ENCODE measurements at places on chromosomes 4 and X.

GRCh38 chr4:154779362-154779947 lies 1.6 kb upstream of the RBM46 start:
- DNase-seq, result peak; percentile 6

DNA sequence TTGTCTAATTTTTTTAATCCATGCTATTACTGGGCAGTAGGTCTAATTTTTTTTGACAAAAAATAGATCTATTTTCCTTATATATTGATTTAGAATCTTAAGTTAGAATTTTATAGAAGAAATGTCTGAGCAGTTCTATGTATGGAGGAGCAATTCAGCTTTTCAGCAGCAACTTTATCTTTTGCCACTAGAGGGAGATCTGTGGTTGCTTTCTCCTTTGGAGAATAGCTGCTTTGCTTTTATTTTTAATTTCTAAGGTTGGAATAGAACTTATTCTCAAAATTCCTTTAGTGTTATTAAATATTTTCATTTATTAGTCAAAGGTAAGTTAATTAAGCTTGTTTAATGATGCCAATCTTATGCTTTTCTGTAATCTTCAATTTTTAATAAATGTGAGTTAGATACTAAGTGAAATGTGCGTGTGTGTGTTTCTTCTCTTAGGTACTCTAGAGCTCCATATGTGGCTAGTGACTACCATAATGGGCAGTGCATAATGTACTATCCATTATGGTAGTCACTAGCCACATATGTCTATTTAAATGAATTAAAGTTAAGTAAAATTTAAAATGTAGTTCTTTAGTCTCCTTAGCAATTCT lies 29.3 kb downstream of the FAM199X start:
- peak; percentile 45 for DNase-seq

DNA sequence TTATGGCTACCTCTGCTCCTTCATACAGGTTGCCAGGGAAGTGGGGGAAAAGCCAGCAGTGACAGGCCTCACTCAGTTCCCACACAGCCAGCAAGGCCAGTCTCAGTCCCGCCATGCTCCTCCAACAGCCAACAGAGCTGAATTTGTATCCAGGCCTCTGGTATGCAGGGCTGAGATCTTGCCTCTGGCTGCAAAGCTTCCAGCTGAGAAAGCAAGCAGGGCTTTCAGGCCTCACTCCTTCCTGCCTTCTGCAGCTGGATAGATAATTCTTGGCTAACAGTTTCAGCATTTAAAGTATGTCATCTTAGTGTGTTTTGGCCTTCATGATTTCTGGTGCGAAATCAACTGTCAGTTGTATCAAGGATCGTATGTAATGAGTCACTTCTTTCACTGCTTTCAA lies 103.6 kb downstream of the GNL3L start:
- DNase-seq, result no peak

DNA sequence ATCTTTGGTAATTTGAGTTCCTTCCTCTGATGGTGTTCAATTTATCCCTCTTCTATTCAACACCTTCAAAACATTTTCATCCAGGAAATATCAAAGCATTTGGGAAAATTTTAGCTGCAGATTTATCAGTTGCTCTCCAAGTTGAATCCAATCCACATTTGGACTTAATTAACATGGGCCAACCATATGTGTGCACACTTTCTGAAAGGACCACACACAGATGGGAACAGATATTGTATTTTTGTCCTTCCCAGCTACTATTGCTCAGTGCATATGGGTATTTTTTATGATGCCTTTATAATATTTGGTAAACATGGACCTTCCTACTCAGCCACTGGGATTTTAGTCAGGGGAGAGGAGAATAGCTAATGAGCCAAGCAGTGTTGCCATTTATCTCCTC lies 65.2 kb downstream of the GLRA2 start:
- DNase-seq, result no peak

DNA sequence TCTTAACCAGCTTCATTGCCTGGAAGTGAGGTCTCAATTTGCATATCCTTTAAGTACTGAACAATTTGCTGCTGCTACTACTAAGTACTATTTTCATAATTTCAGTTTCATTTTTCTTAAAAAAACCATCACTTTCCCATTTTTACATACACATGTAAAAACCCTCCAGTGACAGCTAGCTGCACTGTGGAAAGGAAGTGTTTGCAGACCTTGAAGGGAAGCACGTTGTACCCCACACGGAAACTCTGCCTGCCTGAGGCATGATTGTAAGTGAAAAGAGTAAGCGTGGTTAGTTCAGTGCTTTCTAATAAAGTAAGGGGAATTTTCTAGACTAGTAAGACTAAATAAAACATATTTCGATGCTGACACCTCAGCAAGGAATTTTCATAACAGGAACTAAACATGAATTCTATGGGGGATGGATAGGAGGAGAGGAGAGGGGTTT lies 103.6 kb downstream of the RAPGEF2 start:
- DNase-seq, result peak; percentile 90
